ENCODE measurements at places on chromosomes 13 and 19. TPM values are rescaled to one million over a fixed set of nuclear protein-coding genes. Genes with fewer than 3 reads are reported as not detected.

DNA sequence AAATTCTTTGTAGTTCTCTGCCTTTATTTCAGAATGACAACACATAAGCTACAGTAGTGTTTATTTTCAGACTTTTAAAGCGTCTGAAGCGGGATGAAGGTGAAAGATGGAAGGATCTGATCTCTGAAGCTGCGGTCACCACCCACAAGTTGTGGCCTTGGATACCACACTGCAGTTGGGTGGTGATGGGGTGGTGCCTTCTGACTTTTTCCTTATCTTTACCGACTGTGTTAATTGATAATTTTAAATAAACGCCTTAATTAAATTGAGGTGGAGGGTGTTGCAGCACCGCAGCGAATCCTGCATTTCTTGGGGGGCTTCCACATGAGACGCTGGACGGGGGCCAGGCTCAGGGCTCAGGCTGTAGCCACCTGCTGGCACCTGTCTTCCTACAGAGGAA lies 1.3 kb downstream of the TFDP1 start:
- no peak for DNase-seq
- no peaks in the 10 kb centered on the region for H3K27me3 ChIP-seq

GFY gene
- not detected for total RNA-seq

GRCh38 chr19:16075430-16076153 lies 703 bp upstream of the TPM4 start:
- H3K27me3 ChIP-seq, result peaks cover 9% of the 10 kb centered on the region
- peak overlapping the region; percentile 88 for H3K27ac ChIP-seq
- H3K36me3 ChIP-seq, result peaks cover 3% of the 10 kb centered on the region
- H3K4me1 ChIP-seq, result peaks cover 52% of the 10 kb centered on the region

PLEKHF1 gene
- 1.2 TPM for total RNA-seq

DNA sequence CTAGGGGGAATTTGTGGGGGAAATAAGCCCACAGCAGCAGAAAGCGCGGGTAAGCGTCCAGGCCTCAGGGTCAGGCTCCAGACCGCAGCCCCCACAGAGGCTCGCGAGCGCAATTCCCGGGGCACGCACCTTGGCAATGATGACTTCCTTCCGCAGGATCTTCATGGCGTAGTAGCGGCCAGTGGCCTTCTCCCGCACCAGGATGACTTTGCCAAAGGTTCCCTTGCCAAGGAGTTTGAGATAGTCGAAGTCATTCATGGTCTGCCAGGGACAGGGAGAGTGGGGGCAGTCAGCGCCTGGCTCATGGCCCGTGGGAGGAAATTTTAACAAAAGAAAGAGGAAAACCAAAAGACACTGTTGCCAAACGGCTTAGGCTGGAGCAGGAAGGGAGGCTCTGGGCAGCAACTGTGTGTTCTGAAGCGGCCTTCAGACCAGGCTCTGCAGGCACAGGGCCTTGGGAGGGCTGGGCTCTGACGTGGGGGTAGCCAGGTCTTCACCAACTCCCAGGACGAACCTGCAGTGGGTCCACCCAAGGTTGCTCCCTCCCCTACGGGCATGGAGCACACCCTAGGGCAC lies 15.4 kb upstream of the CCNP start:
- no peak for DNase-seq
- H3K4me3 ChIP-seq, result no peak overlapping the region
- no peak overlapping the region for H3K27ac ChIP-seq
- peaks cover 2% of the 10 kb centered on the region for H3K36me3 ChIP-seq

DNA sequence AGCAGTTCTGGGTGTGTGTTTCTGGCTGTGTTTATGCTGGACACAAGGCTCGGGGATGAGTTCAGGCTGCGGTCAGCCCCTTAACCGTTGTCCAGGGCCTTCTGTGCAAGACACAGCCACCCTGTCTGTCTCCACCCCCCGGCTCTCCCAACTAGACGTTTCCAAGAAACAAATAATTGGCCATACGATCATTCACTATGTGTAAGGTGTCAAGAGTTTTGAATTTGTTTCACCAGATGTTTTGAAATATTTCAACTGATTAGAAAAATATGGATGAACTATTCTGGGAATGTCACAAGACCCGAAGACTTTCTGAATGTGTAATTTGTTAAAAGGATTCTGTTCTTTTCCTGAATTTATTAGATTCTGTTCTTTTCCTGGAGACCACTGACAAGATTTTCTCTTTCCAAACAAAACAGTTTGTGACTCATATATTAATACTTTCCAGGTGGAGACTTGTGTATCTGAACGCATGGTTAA lies 318.2 kb downstream of the MYO16 start:
- H3K27ac ChIP-seq, result no peak overlapping the region
- peaks cover 6% of the 10 kb centered on the region for H3K4me1 ChIP-seq
- no peak overlapping the region for H3K4me3 ChIP-seq
- no peaks in the 10 kb centered on the region for H3K27me3 ChIP-seq
- no peaks in the 10 kb centered on the region for H3K36me3 ChIP-seq

DNA sequence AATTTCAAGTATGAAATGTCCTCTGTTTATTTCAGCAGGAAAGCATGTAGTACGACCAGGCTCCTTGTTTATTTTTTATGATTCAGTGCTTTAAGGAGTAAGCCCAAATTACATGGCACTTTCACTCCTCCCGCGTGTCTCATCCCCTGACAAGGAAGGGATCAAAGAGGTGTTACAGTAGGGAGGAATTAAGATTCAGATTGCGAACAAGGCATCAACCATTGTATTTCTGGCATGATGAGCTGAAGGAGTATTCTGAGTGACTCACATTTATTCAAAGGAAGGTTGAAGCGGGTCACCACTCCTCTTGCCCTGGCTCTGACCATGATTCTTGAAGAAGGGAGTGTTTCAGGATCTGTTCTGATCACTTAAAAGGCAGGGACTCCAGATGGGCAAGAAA lies 46.1 kb upstream of the CNMD start:
- H3K4me3 ChIP-seq, result no peak overlapping the region
- H3K27me3 ChIP-seq, result no peaks in the 10 kb centered on the region
- H3K4me1 ChIP-seq, result peaks cover 59% of the 10 kb centered on the region

- no peak overlapping the region for H3K27ac ChIP-seq
- H3K27me3 ChIP-seq, result no peaks in the 10 kb centered on the region
- H3K36me3 ChIP-seq, result peaks cover 12% of the 10 kb centered on the region
- H3K4me1 ChIP-seq, result no peaks in the 10 kb centered on the region
- no peak for DNase-seq
Measured at GRCh38 chr13:95607366-95607765, 37.1 kb downstream of the DZIP1 start.

DNA sequence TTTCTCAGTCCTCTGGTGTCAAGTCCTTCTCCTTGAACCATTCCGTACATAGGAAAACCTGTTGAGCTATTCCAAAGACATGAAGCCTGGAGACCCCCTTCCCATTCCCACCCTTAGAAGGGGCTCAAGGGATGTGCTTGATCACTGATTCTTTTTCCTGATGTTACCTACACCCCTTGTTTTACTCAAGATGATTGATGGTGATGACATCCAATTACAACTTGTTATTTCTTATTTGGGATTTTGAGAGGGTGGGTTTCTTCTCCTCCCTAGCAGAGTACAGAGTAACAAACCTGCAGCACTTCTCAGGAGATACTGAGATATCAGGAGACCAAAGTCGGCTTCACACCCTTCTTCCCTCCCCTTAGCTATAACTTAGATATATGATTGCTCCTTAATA lies 6.7 kb upstream of the RPS19 start:
- no peaks in the 10 kb centered on the region for H3K4me1 ChIP-seq
- H3K4me3 ChIP-seq, result no peak overlapping the region
- peaks cover 95% of the 10 kb centered on the region for H3K27me3 ChIP-seq
- H3K27ac ChIP-seq, result no peak overlapping the region
- no peak for DNase-seq

DNA sequence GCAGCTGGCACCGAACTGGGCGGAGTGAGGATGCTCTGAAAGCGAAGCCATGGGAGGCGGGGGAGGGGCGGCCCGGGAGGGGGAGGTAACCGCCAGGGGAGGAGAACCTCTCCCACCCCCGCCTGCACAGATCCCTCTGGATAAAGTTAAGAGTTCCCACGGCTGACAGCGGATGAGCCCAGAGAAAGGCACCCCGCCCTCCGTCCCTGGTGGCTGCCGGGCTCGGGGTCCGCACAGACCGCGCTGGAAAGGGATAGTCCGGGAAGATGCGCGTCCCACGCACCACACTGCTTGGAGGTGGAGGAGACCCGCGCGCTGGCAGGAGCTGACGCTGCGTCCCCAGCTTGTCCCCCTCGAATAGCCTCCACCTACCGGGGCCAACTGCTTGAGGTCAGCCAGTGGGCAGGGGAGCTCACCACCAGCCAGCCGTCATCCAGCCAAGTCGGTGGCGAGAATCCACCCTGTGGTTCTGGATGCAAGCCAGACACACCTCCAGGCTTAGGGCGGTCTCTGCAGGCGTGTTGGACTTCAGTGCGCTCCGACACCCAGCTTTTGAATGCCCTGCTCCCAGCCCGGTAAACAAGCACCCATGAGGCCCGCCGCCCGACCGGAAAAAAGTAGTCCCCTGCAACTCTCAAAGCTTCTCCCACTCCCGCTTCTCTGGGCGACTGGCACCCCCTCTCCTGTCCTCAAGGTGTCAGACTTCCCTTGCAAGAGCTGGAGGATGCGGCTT lies at the start of gene TRPC4:
TSS of gene TRPC4 (minus strand) at position 17 of the 733 bp plus-strand sequence. CDS start 86,439 bp downstream, outside the sequence.
- H3K27ac ChIP-seq, result peak within 1 kb of the TSS; percentile 52
- peaks cover 36% of the 10 kb centered on the region for H3K27me3 ChIP-seq
- H3K4me3 ChIP-seq, result peak within 1 kb of the TSS; percentile 94
- DNase-seq, result peak; percentile 40
- H3K36me3 ChIP-seq, result no peaks in the 10 kb centered on the region
- H3K4me1 ChIP-seq, result peaks cover 30% of the 10 kb centered on the region

DNA sequence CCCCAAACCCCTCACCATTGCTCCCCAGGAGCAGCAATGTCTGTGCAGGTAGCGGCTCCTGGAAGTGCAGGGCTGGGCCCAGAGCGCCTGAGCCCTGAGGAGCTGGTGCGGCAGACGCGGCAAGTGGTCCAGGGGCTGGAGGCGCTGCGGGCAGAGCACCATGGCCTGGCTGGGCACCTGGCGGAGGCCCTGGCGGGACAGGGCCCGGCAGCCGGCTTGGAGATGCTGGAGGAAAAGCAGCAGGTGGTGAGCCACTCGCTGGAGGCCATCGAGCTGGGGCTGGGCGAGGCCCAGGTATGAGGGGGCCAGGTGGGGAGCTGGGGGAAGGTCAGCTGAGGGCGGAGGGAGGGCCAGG lies 4.9 kb downstream of the KLC3 start:
- no peaks in the 10 kb centered on the region for H3K36me3 ChIP-seq
- H3K4me3 ChIP-seq, result no peak overlapping the region
- no peaks in the 10 kb centered on the region for H3K4me1 ChIP-seq
- H3K27me3 ChIP-seq, result peaks cover 29% of the 10 kb centered on the region
- no peak overlapping the region for H3K27ac ChIP-seq
- DNase-seq, result no peak

DNA sequence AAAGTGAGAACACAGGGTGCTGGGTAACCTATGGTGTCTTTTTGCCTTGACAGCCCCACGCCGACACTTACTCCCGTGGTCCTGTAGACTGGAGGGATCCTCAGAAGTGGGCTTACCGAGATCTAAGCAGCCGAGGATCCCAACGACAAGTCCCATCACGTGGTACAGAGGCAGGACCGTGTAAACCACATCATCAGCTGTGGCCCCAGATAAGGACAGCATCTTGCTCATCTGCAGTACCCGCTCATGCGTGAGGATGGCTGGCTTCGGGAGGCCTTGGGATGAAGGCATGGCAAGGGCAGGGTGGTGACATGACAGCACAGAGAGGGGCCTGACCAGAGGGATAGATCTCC lies 2.1 kb downstream of the SLC27A5 start:
- peak overlapping the region; percentile 7 for H3K4me3 ChIP-seq
- peaks cover 12% of the 10 kb centered on the region for H3K36me3 ChIP-seq
- DNase-seq, result no peak
- H3K27ac ChIP-seq, result no peak overlapping the region
- peaks cover 15% of the 10 kb centered on the region for H3K4me1 ChIP-seq

- H3K27me3 ChIP-seq, result no peaks in the 10 kb centered on the region
- no peak overlapping the region for H3K4me3 ChIP-seq
- no peak overlapping the region for H3K27ac ChIP-seq
Measured at GRCh38 chr13:44843403-44843802, 145.9 kb downstream of the NUFIP1 start.

- no peak overlapping the region for H3K4me3 ChIP-seq
- peaks cover 6% of the 10 kb centered on the region for H3K27me3 ChIP-seq
- H3K27ac ChIP-seq, result no peak overlapping the region
- no peaks in the 10 kb centered on the region for H3K4me1 ChIP-seq
- DNase-seq, result no peak
- no peaks in the 10 kb centered on the region for H3K36me3 ChIP-seq
Measured at GRCh38 chr13:53285896-53286430, 257.4 kb downstream of the OLFM4 start.

IGSF23 gene
- not detected for total RNA-seq

DNA sequence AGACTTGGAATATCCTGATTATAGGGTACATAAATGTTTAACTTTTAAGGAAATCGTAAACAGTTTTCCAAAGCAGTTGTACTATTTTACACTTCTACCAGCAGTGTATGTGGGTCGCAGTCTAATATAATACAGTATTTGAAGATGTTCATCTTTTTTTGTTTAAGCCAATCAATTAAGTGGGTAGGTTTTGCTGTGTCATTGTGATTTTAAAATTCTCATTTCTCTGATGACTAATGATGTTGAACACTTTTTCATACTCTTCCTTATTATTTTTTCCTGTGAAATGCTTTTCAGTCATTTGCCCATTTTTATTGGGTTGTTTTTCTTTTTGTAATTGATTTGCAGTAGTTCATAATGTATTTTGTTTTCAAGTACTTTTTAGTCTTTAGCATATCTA lies 2689.7 kb downstream of the PCDH9 start:
- H3K4me1 ChIP-seq, result no peaks in the 10 kb centered on the region
- DNase-seq, result no peak
- H3K36me3 ChIP-seq, result no peaks in the 10 kb centered on the region
- H3K27ac ChIP-seq, result no peak overlapping the region
- H3K27me3 ChIP-seq, result no peaks in the 10 kb centered on the region

- no peak overlapping the region for H3K27ac ChIP-seq
- H3K4me1 ChIP-seq, result no peaks in the 10 kb centered on the region
- no peak overlapping the region for H3K4me3 ChIP-seq
- no peaks in the 10 kb centered on the region for H3K36me3 ChIP-seq
- no peaks in the 10 kb centered on the region for H3K27me3 ChIP-seq
- no peak for DNase-seq
Measured at GRCh38 chr13:77429320-77430142, 102.6 kb upstream of the MYCBP2 start.

DNA sequence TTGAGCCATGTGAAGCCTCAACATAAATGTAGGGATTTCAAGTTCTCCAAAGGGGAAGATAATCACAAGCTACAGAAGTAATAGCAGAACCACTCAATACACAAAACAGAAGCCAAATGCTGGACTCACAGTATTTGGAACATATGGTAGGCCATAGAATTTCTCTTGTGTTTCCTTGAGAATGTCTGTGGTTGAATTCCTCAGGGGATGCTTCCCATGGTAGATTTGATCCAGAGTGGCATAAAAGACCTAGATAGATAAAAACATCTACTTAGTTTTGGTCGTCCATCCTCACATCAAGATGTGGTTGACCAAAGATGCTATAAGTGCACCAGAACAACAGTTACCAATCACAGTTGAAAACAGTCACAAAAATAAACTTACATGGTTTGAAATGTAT lies 83.4 kb downstream of the MIPEP start:
- no peaks in the 10 kb centered on the region for H3K27me3 ChIP-seq
- DNase-seq, result no peak
- peaks cover 16% of the 10 kb centered on the region for H3K36me3 ChIP-seq

- no peaks in the 10 kb centered on the region for H3K36me3 ChIP-seq
- no peaks in the 10 kb centered on the region for H3K27me3 ChIP-seq
- H3K4me1 ChIP-seq, result no peaks in the 10 kb centered on the region
- H3K4me3 ChIP-seq, result no peak overlapping the region
Measured at GRCh38 chr13:64413529-64413928, 2816.6 kb downstream of the PCDH9 start.

ZIC5 gene
- 6.7 TPM for total RNA-seq

GRCh38 chr19:12126707-12127106 lies 13.4 kb downstream of the ZNF20 start:
- peaks cover 44% of the 10 kb centered on the region for H3K36me3 ChIP-seq
- H3K27me3 ChIP-seq, result no peaks in the 10 kb centered on the region
- H3K27ac ChIP-seq, result peak overlapping the region; percentile 3

ZNF541 gene
- total RNA-seq, result not detected

RDH8 gene
- not detected for total RNA-seq
